T-helper 1 cell (primary cell): ENCODE measurements at places on chromosomes 16 and 17.

- no peak for DNase-seq
Measured at GRCh38 chr17:70555723-70556122, 386.4 kb downstream of the KCNJ2 start.

GRCh38 chr16:65413861-65414260, 292.0 kb upstream of the CDH11 start:
- DNase-seq: no peak

GRCh38 chr16:70638814-70639792, 7.3 kb upstream of the IL34 start:
- no peak for DNase-seq

GRCh38 chr16:55730115-55730514, 74.3 kb downstream of the SLC6A2 start:
- DNase-seq: no peak

DNA sequence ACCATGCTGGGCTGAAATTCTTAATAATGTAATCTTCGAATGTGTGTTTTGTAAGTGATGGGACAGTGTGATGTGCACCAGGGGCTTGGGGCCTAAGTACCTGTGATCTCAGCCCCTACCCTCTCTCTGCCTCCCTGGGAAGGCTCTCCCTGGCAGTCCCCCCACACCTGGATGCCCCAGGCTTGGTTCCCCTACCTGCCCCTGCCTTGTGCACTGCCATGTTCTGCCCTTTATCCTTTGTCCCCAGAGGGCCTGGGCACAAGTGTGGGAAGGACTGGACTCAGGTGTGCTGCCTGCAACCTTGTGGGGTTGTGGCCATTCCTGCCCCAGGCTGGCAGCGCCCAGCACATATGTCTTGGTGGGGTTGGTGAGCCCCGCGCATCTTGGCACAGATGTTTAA, 55.4 kb upstream of the CREBBP start:
- DNase-seq: no peak

DNA sequence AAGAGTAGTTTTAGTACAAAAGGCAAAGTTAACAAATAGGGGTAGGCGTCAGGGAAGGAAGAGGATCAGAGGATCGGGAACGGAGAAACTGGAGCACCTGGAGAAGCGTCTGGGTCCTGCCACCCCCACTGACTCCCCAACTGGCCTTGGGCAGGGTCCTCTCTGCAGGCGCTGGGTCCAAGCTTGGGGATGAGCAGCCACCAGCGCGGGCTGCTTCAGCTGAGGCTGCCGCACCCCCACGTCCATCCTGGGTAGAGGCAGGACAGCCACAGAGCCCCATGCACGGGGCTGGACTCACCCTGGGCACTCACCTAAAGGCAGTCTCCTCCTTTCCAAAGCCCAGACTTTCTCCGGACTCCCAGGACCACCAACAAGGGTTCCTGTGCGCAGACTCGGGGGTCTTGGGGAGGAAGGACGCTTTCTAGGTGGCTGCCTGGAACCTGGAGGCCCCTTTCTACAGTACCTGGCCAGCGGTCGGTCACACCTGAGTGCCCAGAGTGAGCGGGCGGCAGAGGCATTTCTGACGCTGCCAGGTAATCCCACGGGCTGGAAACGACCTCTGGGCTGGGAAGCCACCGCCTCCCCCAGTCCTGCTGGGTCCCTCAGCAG, 1.1 kb downstream of the HS3ST6 start:
- DNase-seq: no peak

GRCh38 chr17:46163316-46163715, 29.9 kb downstream of the KANSL1 start:
- DNase-seq: no peak

GRCh38 chr17:38508570-38508950, 80.3 kb downstream of the ARHGAP23 start:
- DNase-seq: no peak

DNA sequence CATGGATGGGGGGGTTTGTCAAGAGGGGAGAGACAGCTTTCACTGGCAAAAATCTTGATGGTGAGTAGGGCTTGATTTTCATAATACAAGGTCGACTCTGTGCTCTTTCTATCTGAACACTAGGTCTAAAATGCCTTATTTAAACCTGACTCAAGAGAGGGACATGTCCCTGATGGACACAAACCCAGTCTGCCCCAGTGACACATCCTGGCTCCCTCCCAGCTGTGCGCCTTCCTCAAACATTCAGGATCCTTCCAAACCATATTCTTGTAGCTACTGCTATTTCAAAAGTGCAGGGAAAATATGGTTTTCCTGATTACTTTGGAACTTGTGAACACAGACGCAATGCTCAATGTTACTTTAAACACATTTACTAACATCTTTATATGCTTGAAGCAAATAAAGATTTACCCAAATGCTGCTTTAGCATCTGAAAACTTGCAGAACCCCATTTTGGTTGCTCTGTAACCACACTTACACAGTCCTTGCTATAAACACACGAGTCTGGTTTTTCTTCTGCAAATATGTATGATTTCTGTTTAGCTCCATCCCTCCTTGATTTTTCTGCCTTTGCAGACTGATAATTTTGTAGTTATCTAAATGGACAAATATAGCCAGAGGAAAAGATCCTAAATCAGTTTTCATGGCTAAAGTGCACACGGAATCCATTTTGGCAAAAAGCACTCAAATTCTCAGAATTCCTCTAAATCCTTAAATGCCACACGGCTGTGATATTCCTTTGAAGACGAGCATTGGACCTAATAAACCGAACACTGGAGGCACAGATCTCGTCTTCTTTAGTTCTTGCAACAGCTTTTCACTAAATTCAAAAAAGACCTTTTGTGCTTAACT, 499.9 kb upstream of the ZFHX3 start:
- DNase-seq: no peak

DNA sequence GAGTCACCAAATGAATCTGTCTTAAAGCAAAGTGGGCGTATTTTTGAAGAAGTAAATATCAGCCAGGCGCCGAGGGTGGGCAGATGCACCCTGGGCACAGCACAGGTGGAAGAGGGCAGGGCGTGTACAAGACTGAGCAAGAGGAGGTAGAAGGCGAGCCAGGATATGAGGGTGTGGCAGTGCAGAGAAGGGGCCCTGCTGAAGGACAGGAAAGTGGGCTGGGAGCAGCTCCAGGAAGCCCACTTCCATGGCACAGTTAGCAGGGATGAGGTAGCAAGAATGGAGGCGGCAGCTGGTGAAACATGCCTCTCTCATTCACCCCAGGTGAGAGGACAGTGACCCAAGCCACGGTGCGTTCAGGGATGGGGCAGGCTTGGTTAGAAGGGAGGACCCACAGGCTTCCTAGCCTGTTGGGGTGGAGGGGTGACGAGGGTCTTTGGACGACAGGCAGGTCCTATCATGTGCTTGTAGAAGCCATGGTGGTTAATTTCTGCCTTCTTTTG, 149.3 kb downstream of the CLEC16A start:
- DNase-seq: no peak

GRCh38 chr16:87832741-87833502, 36.4 kb downstream of the SLC7A5 start:
- DNase-seq: no peak

DNA sequence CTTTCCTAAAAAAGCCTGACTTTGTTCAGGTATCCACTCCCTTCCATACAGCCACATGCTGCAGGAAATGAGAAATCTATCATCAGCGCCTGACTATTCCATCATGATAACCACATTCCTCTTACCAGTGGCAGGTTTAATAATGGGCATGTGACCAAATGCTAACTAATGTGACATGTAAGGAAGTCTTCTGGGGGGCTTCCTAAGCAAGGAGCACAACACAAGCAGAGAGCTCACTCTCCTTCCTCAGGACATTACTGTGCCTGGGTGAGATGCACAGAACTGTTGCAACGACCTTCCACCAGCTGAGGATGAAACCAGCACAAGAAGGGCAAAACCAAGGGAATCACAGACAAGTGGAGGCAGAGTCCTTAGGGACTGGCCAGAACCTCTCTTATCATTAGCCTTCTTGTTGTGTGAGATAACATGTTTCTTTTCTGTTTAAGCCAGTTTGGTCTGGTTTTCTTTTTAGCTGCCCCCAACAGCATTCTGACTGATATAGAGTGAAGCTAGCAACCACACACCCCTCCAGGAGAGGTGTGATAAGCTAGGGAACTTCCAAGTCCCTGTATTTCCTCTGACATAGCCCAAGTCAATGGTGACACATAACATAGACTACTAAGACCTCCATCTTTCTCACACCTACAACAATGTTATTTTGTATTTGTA, 16.9 kb downstream of the MYO1D start:
- no peak for DNase-seq

GRCh38 chr16:85145734-85146531, 33.7 kb upstream of the CIBAR2 start:
- DNase-seq: no peak

- no peak for DNase-seq
Measured at GRCh38 chr17:19497624-19498023, 36.0 kb upstream of the SLC47A1 start.

DNA sequence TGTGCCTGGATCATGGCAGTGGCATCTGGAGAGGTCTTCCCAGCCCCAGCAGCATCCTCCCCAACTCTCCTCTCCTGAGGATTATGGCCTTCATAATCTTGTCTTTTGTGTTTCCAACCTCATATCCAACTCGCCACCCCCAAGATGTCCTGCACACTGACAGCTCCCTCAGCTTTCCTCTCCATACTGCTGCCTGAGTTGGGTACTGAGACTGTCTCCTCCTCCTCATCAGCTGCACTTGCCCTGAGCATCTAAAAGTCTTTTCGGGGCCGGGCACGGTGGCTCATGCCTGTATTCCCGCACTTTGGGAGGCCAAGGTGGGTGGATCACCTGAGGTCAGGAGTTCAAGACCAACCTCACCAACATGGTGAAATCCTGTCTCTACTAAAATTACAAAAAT, 2.0 kb downstream of the CD300LB start:
- DNase-seq: no peak

- no peak for DNase-seq
Measured at GRCh38 chr17:72599891-72600290, 479.1 kb downstream of the SOX9 start.

GRCh38 chr17:81693509-81694210, 9.5 kb upstream of the MRPL12 start:
- DNase-seq: no peak

DNA sequence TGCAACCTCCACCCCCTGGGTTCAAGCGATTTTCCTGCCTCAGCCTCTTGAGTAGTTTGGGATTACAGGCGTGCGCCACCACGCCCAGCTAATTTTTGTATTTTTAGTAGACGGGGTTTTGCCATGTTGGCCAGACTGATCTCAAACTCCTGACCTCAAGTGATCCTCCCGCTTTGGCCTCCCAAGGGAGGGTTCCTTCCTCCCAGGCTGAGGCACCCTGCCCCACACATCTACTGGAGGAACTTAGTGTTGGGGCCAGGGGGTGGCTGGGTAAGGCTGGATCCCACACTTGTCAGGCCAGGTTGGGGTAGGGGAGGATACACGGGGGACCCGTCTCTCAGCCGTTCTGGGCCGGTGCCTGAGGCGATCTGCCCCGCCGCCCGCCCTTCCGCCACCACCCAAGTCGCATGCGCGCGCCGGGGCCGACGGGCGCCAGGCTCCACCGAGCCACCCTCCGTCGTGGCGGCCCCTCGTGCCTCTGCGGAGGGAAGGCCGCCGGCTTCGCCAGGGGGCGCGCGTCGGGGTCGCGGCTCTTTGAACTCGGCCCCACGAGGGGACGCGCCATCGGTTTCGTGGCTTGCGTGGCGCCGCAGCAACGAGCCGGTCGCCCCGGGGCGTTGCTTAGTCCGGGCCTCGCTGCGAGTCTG, 15.9 kb downstream of the GRB7 start:
- peak; percentile 56 for DNase-seq

DNA sequence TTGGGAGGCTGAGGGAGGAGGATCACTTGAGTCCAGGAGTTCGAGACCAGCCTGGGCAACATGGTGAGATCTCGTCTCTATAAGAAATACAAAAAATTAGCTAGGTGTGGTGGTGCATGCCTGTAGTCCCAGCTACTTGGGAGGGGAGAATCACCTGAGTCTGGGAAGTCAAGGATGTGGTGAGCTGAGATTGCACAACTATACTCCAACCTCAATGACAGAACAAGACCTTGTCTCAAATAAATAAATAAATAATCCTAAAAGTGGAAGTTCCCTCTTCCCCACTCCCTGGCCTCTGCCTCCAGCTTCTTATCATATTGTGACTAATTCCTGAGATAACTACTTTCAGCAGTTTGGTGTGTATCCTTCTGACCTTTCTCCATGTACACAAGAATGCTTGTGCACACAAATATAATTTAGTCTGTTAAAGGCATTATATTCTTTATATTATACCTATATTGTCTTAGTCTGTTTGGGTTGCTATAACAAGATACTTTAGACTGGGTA, 23.5 kb upstream of the DNAJA2 start:
- no peak for DNase-seq

- DNase-seq: no peak
Measured at GRCh38 chr17:50850640-50851039, 15.3 kb downstream of the WFIKKN2 start.

DNA sequence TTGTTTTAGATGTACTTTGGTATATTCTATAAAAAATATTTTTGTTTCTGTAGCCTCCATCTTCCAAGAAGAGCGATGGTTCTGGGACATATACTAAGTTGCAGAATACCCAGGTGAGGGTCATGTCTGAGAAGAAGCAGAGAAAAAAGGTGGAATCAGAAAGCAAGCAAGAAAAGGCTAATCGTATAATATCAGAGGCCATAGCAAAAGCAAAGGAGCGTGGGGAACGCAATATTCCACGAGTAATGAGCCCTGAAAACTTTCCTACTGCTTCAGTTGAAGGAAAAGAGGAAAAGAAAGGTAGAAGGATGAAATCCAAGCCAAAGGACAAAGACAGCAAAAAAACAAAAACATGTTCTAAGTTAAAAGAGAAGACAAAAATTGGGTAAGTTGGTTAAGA, 154.6 kb downstream of the CHD9 start:
- DNase-seq: no peak

GRCh38 chr17:32998111-32998886, 6.7 kb downstream of the SPACA3 start:
- DNase-seq: peak; percentile 25

GRCh38 chr17:49576917-49577649, 1.4 kb downstream of the NXPH3 start:
- DNase-seq: no peak

DNA sequence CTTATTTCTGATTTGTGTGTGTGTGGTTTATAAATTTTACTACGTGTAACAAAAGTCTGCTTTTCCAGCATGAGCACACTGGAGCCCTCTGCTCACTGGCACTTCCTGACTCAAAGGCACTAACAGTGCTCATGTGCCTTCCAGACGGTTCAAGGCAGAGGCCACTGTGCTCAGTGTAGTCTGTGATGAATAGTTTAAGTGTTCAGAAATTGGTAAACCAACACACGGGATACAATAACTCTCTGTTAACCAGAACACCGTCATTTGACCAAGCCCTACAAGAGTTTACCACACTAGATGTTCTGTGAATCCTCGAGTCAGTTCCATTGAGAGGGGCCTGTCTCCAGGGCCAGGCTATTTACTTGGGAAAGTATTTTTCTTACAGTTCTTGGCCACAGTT, 191.9 kb downstream of the MRTFB start:
- no peak for DNase-seq
